ENCODE measurements at places on chromosomes 13 and 19.
A peak's percentile ranks its signal among the peaks of the same experiment; 100 is the strongest.

GRCh38 chr19:50826492-50827240 lies 3.1 kb upstream of the KLK1 start:
- DNase-seq = no peak

DNA sequence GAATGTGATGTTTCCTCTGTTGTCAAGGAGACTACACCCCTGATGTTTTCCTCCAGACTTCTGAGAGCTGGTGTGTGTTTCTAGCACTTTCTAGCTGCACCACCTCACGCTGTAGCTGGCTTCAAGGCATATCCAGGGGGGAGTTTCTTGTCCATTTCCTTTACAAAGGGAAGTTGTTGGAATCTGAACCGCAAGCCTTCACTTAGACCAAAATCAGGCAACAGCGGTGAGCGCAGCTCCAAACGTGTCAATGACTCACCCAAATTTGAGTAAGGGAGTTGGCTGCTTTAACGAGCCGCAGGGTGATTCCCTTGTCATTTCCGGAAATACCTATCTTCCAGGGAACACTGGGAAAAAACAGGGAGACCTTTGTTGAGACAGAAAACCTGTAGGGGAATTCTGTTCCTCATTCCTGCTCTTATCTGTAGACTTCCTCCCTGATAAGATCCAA lies 2.5 kb downstream of the LDLR start:
- peak; percentile 83 for DNase-seq

DNA sequence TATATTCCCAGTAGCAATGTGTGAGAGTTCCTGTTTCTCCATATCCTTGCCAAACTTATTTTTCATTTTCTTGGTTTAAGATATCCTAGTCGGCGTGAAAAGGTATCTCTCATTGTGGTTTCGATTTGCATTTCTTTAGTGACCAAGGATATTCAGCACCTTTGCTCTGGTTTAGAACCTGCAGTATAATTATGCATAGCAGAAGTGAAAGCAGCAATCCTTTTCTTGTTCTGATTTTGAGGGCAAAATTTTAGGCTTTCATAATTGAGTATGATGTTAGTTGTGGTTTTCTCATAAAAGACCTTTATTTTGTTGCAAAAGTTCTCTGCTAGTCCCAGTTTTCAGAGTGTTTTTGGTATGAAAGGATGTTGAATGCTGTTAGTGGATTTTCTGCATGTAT lies 491.0 kb downstream of the FGF9 start:
- no peak for DNase-seq

- DNase-seq = peak; percentile 92
Measured at GRCh38 chr13:98083507-98083906, 59.4 kb upstream of the FARP1 start.

DNA sequence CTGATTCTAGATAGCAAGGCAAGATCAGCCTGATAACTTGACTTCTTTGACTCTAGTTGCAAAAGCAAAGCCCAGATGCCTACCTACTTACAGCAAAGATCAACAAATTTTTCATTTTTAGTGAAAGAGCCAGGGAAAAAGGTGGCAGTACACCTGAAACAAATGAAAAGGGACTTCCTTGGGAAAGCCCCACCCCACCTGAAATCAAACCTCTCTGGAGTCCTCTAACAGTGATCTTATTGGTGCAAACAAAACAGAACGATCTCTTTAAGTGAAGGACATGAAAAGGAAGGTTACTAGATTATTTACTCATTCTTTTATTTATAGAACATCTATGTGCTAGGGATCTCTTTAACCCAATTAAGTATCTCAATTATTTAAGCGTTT lies 507 bp upstream of the LCP1 start:
- no peak for DNase-seq

GRCh38 chr13:97568850-97569249 lies 134.9 kb downstream of the RAP2A start:
- DNase-seq = no peak

GRCh38 chr19:7818806-7819205 lies 11.2 kb upstream of the EVI5L start:
- DNase-seq = no peak

- DNase-seq = no peak
Measured at GRCh38 chr19:13017306-13018034, 22.2 kb downstream of the NFIX start.

GRCh38 chr13:29802621-29803020 lies 47.8 kb downstream of the UBL3 start:
- no peak for DNase-seq

DNA sequence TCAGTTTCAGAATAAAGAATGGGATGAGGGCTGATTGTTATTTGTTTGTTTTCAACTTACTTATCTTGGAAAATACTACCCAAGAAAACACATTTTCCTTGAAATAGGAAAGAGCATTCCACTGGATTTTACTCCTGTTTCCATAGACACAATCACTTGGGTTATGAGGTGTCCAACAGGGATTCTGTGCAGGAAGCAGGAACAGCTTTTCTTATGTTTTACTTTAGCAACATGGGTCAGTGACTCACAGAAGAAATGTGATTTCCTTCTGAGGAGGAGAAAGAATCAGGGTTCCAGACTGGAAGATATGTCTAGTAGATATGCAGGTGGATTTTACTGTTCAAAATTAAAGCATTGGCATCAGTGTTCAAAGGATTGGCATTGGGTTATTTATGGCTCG lies 180.8 kb upstream of the GPC6 start:
- no peak for DNase-seq

- no peak for DNase-seq
Measured at GRCh38 chr13:106417467-106418110, 117.9 kb downstream of the EFNB2 start.

- DNase-seq = peak; percentile 23
Measured at GRCh38 chr13:92896842-92897241, 329.8 kb upstream of the GPC6 start.
